Activated T-cell treated with anti-CD3 and anti-CD28 coated beads for 48 hours (primary cell): ENCODE measurements at places on chromosomes 4 and X.

DNA sequence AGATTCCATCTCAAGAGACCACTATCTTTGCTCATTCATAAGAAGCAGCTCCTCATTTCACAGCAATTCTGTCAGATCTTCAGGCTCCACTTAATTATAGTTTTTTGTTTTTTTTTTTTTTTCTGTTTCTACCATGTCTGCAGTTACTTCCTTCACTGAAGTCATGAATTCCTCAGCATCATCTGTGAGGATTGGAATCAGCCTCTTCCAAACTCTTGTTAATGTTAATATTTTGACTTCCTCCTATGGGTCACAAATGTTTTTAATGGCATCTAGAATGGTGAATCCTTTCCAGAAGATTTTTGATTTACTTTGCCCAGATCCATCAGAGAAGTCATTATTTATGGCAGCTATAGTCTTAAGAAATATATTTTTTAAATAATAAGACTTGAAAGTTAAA is 53.1 kb downstream of the BMP2K start:
- DNase-seq: no peak

GRCh38 chr4:85556283-85556682 is 81.3 kb downstream of the ARHGAP24 start:
- DNase-seq: no peak

GRCh38 chr4:32163125-32163524 is 1443.0 kb downstream of the PCDH7 start:
- DNase-seq: no peak

DNA sequence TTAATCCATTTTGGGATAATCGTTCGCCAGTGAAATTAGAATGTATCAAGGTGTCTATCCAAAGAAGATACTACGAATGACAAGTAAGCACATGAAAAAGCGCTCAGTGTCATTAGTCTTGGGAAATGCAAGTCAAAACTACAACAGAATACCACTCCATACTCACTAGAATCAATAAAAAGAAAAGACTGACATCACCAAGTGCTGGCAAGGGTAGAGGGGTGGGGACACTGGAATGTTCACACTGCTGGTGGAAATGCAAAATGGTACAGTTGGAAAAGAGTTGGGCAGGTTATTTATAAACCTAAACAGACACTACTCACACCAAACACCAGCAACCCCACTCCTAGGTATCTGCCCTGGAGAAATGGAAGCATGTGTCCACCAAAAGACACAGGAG is 11.2 kb downstream of the WDR1 start:
- no peak for DNase-seq

DNA sequence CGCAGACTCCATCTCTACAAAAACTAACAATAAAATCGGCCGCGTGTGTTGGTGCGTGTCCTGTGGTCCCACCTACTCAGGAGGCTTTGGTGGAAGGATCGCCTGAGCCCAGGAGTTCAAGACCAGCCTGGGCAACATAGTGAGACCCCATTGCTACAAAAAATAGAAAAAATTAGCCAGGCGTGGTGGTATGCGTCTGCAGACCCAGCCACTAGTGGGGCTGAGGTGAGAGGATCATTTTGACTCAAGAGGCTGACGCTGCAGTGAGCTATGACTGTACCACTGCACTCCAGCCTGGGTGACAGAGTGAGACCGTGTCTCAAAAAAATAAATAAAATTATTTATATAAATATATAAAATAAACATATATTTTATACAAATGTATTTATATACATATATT is 22.3 kb downstream of the ASMTL start:
- no peak for DNase-seq

- DNase-seq: no peak
Observed at GRCh38 chr4:11021333-11021732, 336.8 kb upstream of the CLNK start.

- DNase-seq: no peak
Observed at GRCh38 chr4:189779281-189779980, 161.2 kb upstream of the FRG1 start.

DNA sequence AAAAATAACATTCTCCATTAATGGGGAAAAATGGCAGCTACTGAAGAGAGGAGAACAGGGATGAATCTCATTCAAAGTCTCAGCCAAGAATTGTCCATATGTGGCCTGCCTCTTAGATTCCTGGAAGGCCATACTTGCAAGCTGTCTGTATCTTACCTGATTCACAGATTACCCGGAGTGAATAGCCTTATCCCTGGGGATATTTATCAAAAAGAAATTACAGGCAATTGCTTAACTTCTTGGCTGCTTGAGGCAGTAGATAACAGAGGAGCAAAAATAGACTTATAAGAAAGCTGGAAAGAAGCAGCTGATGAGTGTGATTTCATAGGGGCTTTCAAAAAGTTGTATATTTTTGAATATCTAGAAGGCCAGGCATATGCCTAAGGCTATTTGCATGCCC is 68.8 kb upstream of the PPP1R2C start:
- no peak for DNase-seq

- DNase-seq: no peak
Observed at GRCh38 chrX:936979-937769, 275.3 kb downstream of the CRLF2 start.

GRCh38 chrX:139091066-139091465 is 379.5 kb upstream of the FGF13 start:
- DNase-seq: no peak

GRCh38 chr4:94516067-94516466 is 64.3 kb downstream of the PDLIM5 start:
- DNase-seq: no peak

- no peak for DNase-seq
Observed at GRCh38 chr4:148448141-148448540, 5.9 kb upstream of the NR3C2 start.

DNA sequence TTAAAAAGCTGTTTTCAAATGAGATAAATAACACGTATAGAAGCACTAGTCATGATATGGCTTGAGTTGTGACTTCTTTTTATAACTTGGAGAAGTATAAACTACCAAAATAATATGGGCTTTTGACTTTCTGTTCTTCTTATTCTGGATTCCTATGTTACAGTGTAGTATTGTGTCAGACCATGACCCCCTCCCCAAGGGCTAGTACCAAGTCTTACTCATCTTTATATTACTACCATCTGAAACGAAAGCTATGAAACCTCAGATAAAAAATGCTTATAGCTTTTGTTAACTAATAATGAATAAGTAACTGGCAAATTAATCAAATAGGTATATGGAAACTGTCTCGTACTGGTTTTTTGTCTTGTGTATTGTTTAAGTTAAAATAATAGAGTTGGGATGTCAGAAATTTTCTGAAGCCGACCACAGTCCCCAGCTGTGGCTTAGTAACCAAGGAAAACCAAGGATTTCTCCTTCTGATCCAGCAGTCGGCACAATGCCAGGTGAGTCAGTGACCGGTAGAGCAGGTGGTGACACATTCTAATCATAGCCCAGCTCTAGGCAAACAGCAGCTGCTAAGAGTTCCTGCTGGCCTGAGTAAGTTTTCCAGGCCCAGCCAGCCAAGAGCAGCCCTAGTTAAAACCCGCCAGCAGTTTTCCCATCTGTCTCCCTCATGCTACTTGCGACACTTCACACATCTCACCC is 163.3 kb upstream of the PRDX4 start:
- no peak for DNase-seq

DNA sequence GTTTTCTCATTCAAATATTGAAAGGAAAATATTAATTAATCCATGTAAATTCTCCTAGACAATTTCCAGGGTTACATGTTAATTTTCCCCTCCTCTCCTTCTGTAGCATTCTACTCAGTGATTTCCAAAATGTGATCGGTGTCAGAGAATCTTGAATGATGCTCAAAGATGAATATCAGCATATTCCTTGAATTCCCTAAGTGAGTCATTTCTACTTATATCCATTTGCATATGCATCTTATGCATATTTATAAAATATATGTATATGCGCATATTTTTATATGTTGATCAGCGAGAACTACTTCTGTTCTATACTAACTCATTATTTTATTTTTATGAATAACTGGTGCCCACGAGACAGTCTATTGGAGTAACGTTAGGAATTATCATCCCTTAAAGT is 33.9 kb upstream of the GALNTL6 start:
- DNase-seq: no peak

DNA sequence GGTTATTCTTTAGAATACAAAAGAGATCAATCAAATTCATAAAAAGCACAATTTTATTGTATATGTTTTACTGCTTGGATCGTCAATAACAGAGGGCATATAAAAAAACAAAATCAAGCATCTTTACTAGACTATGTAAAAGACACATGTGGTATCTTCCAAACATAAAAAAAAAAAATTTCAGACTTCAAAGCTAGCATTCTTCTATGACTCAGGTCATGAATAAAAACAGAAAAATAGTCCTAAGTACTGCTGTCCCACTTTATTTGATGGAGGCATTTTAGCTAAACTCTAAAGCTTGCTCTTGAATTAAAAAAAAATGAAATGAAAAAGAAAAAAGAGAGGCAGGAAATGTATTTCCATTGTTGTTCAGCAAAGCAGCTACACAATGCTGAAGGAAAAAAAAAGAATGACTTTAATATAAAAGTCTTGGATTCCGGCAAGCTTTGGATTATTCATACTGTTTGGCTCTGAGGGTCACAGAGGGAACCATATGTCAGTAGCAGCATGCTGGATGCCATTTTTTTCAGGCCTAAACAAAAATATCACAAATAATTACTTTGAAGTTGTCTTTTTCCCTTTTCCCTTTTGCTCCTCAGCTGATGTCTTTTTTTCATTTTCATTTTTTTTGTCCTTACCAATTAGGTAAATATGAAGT is 249.1 kb upstream of the DIAPH2 start:
- no peak for DNase-seq

- DNase-seq: no peak
Observed at GRCh38 chrX:30876367-30876766, 12.7 kb downstream of the TAB3 start.

DNA sequence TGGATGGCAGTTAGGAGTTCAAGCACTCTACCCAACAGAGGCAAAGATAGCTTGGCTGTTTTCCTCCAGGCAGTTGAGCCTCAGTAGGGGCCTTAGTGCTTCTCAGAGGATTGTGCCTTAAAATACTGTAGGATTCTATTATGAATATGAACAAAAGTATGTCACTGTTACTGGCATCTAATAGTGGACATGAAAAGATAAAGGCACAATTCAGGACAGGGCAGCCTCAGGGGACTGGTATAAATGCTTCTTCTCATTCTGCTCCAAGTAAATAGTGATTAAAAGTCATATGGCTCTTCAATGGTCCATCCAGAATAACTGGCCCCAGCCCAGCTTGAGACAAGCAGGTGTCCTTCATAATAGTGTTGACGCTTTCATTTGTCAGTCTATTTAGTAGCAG is 17.7 kb downstream of the COL4A6 start:
- DNase-seq: no peak

DNA sequence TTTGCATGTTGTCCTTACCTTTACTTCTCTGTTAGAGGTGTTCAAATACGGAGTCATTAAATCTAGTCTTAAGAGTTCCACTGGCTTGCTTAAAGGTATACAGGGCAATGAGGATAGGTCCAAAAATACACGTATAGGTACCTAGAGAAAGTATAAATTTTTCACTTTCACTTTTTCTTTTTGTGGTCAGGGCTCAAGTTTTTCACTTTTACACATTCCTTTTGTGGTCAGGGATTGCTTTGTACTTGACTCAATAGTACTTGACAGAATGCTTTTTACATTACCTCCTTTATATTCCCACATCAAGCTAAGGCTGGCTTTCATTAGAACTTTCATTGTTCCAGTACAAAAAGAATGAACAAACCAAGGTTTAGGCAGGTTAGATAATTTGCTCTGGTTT is 21.7 kb downstream of the TMEM184C start:
- DNase-seq: no peak

DNA sequence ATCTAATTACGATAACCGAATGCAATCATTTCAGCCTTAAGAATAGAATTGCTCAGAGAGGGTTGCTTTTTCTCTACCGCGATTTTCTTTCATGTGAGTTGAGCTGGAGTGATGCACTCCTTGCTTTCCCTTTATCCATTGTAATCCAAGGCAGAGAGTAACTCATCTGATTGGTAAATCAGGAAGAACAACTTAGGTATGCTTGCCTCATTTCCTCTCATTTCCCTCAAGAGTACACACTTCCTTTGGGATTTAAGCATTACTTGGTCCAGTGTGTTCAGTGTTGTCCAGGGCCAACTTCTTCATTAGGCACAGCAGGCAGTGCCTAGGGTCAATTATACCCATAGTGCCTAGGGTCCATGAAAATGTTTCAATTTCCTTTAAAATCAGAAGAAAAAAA is 15.7 kb upstream of the N4BP2 start:
- DNase-seq: no peak

GRCh38 chr4:109020861-109021260 is 258.0 kb upstream of the ETNPPL start:
- no peak for DNase-seq

GRCh38 chr4:89411539-89412309 is 104.1 kb upstream of the GPRIN3 start:
- DNase-seq: no peak

DNA sequence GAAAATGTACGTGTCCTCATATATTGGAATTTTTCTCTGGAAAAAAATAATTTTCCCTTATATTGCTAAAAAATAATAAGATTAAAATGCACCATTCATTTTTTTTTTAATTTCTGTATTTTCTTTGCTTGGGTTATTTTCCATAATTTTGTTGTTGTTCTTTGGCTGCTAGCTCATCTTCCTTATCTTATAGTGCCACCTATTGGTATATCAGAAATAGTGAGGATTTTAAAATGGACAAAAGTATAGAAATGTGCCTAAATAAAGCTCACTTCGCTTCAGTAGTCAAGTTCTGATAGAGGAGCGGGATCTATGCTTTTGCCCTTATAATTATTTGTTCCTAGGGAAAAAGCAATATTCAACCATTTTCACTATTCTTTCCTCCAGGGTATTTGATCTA is 134.8 kb downstream of the NAP1L3 start:
- no peak for DNase-seq

- DNase-seq: no peak
Observed at GRCh38 chr4:81827577-81828202, 356.0 kb upstream of the RASGEF1B start.
